Activated T-helper 17 cell treated with anti-CD3 and anti-CD28 coated beads, Interleukin-2, amount 50 U/mL, for 72 hours (primary cell): ENCODE measurements at places on chromosomes 1 and 21. TPM values are rescaled to one million over a fixed set of nuclear protein-coding genes. Genes with fewer than 3 reads are reported as not detected.

DNA sequence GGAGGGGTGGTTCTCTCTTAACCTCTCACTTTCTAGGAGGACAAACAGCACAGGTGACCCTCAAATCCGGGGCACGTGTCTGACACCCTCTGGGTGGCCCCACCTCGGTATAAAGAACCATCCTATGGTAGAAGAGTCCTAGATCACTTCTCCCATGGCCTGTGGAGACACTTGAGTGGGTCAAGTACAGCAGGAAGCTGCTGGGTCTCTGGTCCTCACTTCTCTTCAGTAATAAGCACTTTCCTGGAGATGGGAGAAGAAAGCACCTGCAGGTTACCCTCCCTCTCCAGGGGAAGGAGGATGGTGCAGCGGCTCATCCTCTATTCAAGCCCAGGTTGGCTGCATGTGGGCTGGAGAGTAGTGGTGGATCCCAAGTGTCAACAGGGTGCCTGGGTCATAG, 17.0 kb downstream of the S100A7 start:
- ATAC-seq = no peak

Gene HORMAD1
- not detected for total RNA-seq

Gene CRABP2
- total RNA-seq = 4.4 TPM

GRCh38 chr21:42733037-42733627, 79.7 kb downstream of the PDE9A start:
- ATAC-seq = no peak

DNA sequence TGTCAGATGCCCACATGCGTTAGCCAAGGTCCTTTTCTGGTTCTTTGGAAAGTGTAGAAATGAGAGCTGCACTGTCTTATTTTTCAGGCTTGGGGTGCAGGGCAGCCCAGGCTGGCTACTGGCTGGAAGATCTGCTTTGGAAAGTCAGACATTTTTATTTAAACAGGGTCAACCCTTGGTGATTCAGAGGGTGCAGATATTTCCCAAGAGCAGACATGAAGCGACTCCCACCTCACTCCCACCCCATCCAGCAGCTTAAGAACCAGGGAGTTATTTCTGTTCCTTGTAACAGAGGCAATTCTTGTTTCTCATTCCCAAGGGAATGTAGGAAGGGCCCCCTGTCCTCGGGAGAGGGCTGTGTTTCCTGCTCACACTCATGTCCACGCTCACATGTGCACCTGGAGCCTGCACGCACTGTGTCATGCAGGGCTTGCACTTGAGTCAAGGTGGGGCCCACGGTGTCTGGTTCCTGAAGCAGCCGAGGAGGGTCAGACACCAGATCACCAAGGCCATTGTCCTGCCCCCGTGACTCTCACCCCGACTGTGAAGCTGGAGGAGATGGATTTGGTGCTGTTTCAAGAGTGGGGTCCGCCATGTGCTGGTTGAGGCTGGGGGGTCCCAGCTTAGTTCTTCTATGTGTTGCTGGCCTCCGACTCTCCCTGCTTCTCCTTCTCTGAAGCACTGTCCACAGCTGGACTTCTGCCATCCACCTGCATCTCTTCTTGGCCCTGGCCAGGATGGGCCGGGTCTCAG, 992 bp downstream of the S100A7A start:
- ATAC-seq = no peak

- no peak for ATAC-seq
Observed at GRCh38 chr1:77063118-77063517, 156.1 kb downstream of the PIGK start.

Gene TRIM46
- total RNA-seq = 10.6 TPM

Gene TMPRSS15
- not detected for total RNA-seq

DNA sequence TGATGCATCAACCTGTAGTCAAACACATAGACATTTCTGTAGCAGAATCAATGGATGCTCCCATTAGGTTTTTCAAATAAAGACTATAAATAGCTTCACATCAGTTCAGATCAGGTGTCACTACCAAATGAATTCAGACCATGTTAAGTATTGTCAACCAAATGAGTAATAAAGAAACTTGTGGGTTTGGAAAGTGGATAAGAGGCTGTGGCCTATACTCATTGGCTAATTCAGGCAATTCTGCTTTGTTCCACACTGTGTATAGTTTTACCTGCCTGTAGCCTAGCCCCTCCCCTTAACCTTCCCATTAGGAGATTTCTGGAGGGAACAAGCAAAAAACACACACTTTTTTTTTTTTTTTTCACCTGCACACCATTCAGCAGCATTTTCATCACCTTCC, 321.2 kb downstream of the HLX start:
- ATAC-seq = peak; percentile 60

Gene C1orf115
- not detected for total RNA-seq

DNA sequence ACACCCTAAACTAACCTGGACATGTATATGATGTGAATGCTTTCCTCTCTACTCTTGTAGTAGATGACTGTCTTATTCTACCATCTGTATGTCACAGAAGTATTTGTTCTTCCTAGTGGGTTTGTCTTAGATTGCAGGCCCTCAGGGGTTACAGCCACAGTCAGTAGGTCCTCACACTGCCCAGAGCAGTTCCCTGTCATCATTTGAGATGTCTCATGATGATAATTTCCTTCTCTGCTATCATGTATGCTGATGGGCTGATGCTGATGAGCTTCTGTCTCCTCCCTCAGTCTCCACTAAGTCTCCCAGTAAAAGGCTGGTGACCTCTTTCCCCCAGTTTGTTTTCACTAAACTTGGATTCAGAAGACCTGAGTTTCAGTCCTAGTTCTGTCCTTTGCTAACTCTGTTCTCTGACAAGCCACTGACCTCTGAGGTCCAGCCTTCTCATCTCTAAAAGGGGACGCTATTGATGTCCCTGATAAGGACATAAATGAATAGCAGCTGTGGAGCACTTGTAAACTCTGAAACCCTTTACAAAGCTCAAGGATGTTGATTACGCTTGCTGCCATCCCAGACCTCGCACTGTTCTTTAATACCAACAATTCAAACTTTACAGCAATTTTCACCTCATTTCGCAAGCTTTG, 3.1 kb upstream of the ETV3 start:
- ATAC-seq = no peak

GRCh38 chr1:43532716-43533115, 2.0 kb downstream of the PTPRF start:
- no peak for ATAC-seq

Gene ADAMTS4
- total RNA-seq = 2.2 TPM

Gene AMY1C
- not detected for total RNA-seq

DNA sequence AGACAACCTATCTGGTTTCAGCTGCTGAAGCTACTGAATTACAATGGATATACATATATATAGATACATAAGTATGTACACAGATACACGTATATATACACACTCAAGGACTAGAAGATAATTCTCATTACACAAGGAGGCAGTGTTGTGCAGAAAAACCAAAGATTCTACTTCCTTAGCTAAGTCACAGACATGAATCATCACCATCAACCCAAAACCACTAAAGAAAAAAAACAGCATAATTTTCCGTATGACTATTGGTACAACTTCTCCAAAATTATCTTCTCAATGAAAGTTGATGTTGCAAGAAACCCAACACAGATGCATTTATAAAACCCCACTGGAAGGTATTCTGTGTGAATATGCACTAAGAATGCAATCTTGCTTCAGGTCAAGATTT, 36.8 kb upstream of the RPF1 start:
- peak; percentile 99 for ATAC-seq

GRCh38 chr1:216653001-216653400, 70.2 kb downstream of the ESRRG start:
- ATAC-seq = no peak

Gene NCAM2
- total RNA-seq = not detected

DNA sequence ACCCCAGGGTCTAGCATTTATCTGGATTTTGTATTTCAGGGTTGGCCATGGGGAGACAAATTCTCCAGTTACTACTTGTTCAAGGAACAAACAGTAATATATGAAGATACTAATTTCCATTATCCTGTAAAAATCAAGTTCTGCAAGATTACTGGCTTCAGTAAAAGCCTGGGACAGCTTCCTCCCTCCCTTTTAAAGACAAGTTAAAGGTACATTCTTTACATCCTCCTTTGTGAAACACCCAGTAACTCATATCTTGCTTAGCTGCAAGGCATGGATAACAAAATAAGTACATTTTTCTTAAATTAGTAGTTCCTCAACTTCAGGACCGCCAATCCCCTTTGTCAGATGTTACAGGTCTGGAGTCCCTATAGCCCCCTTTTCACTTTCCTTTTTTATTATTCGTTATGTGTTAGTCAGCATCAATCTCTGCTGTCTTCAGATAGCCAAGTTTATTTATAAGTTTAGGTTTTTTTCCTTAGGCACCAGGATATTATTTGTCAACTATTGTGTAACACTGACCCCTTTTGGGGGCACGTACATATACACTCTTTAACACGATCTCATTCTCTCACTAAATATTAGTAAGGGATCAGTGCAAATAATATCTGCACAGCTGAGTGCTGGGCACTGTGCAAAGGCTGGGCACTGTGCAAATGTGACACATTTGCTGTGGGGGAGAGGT, 9.8 kb downstream of the ERRFI1 start:
- ATAC-seq = no peak

Gene LAMTOR2
- total RNA-seq = 39.9 TPM

Gene VTCN1
- total RNA-seq = not detected
